HCEC 1CT (cell line): ENCODE measurements at places on chromosomes 16 and 17.

GRCh38 chr16:55370762-55371482, 46.9 kb downstream of the IRX6 start:
- DNase-seq, result peak; percentile 24

DNA sequence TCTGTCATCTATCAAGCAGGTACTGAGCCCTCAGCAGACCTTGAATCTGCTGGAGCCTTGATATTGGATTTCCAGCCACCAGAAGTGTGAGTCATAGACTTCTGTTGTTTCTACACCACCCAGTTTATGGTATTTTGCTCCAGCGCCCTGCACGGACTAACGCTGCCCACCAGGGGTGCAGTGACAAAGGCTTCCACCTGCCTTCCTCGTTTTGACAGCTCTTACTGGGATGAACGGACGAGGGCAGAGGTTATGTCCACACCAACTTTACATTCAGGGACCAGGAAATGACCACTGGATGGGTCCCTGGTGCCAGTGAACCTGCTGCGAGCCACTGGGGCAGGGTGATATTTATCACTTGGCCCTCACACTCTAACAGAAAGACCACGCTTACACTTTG, 66.6 kb upstream of the CBX4 start:
- DNase-seq, result no peak

DNA sequence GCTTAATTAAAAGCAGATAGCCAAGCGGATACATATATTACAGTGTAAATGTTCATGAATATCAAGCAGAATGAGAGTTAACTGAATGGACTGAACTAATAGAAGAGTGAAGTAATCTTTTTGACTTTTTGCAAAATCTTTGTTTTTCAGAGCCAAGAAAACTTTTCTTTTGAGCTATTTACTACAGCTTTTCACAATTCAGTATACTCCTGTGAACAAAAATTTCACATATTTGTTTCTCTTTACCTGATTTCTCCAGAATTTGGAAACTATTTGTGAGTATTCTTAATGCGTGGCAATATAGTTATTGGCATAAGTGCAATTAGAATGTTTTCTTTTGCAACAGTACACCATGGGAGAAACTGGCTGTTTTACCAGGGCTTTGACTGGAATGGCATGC, 9.1 kb upstream of the DUXB start:
- no peak for DNase-seq

DNA sequence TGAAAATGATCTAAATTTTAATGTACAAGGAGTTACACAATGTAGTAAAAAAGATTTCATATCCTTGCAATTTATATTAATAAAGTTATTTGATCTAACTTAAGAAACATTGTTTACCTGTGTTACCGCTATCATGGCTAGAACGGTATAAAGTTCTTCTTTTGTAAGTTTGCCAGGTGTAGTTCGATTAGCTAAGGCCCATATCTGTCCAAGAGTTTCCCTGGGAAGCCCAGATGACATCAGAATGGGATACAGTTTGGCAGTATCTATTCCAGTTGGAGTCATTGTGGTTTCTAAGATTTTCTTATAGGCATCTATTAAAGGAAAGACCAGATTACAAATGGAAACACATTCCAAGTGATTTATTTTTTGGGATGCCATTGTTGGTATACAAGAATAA, 37.5 kb downstream of the SYNRG start:
- no peak for DNase-seq

DNA sequence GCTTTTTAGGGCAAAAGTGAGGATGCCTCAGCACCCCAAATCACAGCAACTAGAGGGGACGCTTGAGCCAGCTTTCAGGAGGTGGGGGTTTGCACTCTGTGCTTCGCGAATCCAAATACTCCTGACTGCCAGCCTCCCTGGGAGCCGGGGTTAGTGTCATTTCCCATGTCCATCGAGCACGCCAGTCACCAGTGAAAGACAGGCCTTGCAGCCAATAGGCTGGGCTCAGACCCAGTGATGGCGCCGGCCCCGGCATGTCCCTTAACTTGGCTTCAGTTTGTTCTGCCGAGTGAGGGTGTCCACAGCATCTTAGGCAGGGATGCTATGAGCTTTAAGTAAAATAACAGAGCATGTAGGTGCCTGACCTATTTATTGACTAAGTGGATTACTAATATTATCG, 50.9 kb upstream of the CDC42EP4 start:
- no peak for DNase-seq

GRCh38 chr16:50281391-50282009, 15.1 kb downstream of the ADCY7 start:
- no peak for DNase-seq

DNA sequence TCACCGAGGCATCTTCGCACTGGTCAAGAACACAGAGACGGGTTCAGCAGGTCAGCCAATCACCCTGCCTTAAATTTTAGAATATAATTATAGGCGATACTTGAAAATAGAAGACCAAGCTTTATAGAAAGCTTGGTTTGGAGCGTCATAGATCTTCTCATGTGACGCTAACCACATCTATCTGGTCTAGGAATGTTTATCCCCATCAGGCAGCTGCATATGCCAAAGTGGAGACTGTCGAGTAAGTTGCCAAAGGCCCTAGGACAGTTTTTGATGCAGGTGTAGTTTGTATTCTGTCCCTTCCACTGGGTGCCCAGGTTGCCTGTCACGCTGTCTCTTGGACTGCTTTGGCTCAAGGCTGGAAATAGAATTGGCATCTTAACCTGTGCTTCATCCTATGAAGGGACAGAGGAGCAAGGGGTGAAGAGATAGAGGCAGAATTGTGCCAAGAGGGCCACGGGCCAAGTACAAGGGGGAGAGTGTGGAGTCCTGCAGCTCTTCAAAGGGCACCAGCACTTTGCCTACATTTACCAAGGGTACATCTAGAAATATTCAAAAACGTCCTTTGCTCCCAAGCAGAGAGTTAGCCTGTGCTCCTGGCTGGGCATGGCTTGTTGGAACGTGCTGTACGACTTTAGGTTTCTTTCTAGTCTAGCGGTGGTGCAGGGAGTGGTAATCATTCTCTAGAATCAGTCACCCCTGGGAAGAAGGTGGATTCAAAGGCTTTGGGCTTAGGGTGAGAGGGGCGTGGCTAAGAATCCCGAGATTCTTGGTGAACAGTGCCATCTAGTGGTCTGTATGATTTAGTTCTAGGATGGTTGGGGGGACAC, 5.3 kb upstream of the WIPI1 start:
- peak; percentile 76 for DNase-seq

- DNase-seq, result no peak
Observed at GRCh38 chr17:17714879-17715278, 33.6 kb downstream of the RAI1 start.

DNA sequence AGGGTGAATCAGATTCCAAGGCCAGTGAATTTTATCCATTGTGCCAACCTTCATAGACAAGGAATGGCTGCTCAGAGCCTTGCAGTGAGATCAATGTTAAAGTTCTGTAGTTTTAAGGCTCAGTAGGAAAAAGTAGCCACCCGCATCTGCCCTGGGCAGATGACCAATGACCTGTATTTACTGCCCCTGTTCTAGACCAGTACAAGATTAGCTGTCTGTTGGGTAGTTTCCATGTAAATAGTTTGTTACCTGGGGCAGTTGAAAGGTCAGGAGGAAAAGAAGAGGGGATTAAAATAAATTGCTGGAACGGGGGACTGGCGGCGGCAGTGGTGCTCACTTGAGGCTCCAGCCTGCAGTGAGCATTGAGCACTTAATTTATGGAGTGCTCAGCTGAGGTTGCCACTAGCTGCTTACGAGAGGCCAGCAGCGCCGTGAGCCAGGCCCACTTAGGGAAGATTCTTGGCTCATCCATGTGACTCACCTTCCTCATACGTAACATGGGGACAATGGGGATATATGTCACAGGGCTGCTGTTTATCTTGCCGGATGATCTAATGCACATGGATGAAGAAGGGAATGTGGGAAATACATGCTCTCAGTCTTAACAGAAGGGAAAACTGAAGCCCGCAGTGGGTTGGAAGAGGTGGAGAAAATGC, 10.7 kb upstream of the NOS2 start:
- DNase-seq, result peak; percentile 20

DNA sequence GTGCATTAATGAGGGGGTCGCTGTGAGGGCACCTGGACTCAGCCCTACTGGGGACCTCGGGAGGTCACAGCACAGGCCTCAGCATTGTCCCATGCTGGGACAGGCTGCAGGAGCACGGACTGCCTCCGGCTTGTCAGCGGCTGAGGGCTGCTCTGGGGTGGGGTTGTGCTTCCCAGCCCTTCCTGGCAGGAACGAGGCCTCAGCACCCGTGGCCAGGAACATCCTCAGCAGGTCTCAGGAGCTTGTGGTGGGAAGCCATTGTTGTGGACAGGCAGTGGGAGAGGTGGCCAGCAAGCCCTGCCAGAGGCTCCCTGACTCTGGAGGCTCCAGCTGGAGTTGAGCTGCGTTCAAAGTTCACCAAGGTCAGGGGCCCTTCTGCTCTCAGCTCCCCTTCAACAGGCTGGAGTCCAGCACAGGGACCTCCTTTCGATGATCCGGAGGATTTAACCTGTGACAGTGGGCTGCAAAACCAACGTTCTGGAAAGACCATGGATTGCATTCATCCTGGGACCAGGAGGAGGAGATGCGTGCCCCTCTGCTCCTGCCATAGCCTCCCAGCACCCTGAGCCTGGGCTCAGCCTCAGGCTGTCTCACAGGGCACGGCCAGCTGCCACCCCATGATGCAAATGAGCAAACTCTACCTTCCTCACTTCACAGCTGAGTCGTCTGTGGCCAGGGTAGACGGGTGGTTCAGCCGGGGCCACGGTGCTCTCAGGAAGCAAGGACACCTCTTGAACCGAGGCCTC, 32.6 kb downstream of the FOXL1 start:
- DNase-seq, result no peak

- DNase-seq, result no peak
Observed at GRCh38 chr17:73485130-73485529, 159.1 kb downstream of the SDK2 start.

DNA sequence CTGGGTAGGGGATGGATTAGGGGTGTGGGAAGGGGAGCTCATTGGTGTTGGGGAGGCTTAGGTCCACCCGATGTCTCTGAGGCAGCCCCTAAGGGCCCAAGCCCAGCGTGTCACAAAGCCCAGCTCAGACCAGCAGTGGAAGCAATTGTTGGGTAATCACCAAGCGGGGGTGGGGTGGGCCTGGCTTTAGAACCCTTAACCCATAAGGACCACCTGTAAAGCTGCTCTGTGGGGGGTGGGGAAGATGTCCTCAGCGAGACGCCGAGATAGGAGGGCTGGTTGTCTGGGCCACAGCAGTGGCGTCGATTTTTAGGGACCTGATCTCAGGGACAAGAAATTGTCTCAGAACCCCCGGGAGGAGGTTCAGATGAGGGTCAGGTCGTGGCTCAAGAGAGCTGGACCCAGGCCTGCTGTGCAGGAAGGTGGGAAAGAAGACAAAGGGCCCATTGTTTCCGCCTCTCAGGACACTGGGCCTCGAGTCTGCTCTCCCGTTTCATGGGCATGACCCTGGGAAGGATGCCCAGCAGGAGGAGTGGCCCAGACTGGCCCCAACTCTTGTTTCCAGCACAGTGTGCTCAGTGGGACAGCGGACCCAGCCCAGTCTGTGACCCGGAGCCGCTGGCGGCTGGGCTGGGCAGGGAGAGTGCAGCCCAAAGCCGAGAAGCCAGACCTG, 15.9 kb downstream of the ST6GALNAC2 start:
- no peak for DNase-seq

GRCh38 chr17:7413346-7413985, 5.8 kb downstream of the NLGN2 start:
- peak; percentile 66 for DNase-seq

- DNase-seq, result no peak
Observed at GRCh38 chr16:82917886-82918595, 291.3 kb downstream of the CDH13 start.

DNA sequence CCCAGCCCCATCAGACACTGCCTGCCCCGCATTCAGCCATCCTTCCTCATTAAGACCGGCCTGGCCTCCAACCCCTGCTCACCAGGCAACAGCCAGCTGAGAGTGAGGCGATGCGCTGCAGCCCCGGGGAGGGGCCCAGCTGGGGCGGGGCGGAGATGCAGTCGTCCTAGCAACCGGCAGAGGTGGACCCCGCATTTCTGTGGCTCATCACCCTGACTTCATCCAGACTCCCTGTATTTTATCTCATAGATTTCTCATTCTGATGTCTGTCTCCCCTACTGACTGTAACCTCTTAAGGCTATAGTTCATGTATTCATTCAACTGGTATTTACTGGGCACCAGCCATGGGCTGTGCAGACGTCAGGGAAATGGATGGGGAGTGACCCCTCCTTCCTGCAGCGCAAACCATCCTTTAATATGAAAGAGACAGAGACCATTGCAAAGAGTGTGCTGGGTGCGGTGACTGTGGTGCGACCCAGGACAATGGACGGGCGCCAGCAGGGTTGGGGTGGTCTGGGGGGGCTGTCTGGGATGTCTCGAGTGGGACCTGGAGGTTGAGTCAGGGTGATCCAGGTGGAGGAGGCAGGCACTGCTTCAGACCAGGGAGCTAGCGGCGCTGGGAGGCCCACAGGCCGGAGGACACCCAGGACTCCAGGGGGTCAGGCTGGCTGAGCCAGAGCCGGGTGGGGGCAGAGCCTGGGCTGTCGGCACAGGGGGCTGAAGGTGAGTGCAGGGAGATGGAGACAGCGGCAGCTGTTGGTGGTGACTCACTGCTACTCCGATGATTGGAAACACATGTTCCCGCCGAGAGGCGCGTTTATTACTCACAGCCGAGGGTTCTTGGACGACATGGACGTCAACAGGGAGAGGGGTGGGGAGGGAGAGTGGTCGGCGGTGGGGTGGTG, 10.5 kb upstream of the TIMP2 start:
- peak; percentile 98 for DNase-seq

DNA sequence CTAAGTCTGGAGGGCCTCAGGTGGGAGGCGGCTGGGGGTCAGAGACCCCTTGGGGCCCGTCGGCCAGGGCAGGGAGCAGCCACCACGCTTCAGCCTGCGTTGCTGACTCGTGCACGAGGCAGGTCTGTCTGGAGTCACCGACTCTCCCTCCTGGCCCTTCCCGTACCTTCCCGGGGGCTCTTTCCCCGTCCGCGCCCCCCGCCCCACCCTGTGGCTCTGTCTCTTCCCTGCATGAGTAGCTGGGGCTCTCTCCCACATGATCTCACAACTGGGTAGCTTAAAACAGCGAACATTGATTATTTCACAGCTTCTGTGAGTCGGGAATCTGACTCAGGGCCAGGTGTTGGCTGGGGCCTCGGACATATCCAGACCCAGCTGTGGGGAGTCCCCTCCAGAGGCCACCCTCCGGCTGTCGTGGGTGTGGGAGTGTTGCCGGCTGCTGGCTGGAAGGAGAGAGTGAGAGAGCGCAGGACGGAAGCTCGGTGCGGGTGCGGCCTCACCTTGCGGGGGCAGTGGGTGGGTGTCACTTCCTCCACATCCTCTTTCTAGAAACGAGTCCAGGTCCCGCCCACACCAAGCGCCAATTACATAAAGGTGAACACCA, 17.3 kb downstream of the BAHCC1 start:
- no peak for DNase-seq

GRCh38 chr17:44775838-44776621, 17.2 kb downstream of the ADAM11 start:
- no peak for DNase-seq
